Thoracic aorta (tissue), 2 donors: ENCODE measurements at places on chromosomes 6 and 20.

GRCh38 chr6:38136547-38136946, 317.0 kb downstream of the ZFAND3 start:
- no peak for DNase-seq

- no peak for DNase-seq
These were observed 110.4 kb downstream of the SYCP2 start for GRCh38 chr20:59823030-59823423.

- DNase-seq = no peak
These were observed 55.1 kb upstream of the NFATC2 start for GRCh38 chr20:51597389-51598231.

DNA sequence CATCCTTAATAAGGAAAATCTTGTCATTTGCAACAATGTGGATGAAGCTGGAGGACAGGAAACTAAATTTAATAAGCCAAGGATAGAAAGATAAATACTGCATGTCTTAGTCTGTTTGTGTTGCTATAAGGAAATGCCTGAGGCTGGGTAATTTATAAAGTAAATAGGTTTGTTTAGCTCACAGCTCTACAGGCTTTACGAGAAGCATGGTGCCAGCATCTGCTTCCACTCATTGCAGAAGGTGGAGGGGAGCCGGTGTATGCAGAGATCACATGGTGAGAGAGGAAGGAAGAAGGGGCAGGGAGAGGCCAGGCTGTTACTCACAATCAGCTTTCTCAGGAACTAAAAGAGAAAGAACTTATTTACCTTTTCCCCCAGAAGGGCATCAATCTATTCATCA, 118.9 kb upstream of the SMLR1 start:
- DNase-seq = no peak

DNA sequence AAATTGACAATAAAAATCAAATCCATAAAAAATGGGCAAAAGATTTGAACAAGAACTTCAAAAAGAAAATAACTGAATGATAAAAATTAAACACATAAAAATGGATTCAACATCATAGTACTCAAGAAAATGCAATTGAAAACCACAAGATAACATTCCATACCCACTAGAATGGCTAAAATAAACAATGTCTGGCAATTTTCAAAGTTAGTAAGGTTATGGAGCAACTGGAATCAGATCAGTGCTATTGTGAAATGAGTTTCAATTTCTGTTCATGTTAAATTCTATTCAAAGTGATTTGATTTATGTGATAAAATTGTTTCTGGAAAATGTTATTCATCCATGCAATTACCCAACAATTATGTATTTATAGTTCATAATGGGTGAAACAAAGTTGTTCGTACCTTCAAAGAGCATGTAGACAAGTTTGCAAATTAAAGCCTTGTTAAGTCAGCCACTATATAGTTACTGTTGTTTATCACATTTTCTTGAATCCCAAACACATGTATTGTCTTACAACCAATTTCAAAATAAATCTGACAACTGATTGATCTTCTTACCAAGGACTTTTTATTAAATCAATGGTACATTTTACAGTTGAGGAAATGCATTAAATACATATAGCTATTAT, 151.5 kb upstream of the CENPW start:
- DNase-seq = no peak
